Renal cortical epithelial cell (primary cell): ENCODE measurements at places on chromosomes 1 and 21.

DNA sequence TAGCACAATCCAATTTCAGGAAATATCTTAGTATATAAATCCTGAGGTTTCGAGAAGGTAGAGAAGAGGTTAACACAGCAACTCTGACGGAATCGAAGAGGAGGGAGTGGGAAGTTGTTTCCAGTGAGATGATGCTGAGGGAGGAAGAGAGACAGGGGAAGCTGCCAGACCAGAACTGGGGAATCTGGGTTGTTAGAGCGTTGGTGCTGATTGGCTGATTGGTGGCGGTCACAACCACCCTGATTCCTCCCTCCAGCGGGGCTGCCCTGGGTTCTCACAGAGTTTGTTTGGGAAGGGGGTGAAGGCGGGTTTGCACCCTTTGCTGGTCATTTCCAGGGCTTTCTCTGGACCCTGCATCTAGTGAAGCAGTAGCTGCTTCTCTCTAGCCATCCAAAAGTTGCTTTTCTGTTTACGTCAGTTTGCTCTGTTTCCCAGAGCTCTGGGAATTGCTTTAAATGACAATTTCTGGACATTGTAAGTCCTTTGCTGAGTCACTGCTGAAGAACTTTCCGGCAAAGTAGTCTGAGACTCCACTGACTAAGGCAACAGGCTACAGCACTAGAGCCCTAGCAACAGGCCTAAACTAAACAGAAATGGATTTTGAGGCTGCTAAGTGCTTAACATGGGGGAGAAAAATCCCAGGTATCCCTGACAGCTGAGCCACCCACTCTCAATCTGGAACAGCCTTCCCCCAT lies 90.1 kb downstream of the TENT5C start:
- peak; percentile 76 for DNase-seq

DNA sequence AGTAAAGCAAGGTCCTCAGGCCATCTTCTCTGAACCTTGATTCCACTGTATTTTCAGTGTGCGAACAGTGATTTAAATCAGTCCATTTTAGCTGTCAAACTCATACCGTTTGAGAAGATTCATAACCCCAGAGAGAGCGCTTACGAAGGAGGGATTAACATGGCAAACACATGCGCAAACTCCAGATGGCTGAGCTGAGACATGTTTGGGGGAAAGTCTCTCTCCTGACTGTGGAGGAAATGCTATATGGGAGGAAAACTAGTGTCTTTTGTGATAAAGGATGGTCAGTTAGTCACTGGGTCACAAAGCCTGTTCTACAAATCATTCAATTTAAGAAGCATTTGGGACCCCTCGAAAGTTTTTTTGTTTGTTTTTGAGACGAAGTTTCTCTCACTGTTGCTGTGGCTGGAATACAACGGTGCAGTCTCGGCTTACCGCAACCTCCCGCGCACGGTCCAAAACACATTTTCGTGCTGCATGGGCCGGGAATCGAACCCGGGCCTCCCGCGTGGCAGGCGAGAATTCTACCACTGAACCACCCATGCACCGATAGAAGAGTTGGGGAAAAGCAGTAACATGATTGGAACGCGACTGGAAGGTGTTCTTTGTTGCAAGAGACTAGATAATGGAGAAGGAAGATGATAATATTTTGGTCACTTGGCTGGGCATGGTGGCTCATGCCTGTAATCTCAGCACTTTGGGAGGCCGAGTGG lies 58.4 kb upstream of the CXADR start:
- peak; percentile 70 for DNase-seq

DNA sequence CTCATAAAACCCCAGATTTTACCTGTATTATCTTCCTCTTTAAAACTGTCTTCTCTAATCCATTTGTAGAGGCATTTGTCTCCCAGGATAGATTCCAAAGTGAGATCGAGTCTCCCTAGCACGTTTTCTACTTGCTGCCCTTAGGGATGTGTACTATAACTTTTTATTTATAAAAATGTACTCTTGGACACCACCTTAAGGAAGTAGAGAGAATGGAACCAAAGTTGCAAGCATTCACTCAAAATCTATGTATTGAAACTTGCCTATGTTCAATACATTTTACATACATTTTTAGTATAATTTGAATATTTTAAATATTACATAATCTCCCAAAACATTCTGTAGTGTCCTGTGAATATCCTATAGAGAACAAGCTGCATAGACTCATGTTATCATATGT lies 842 bp upstream of the SPRR2A start:
- no peak for DNase-seq

- peak; percentile 10 for DNase-seq
These were observed 8.5 kb upstream of the TTC22 start for GRCh38 chr1:54809496-54810074.

DNA sequence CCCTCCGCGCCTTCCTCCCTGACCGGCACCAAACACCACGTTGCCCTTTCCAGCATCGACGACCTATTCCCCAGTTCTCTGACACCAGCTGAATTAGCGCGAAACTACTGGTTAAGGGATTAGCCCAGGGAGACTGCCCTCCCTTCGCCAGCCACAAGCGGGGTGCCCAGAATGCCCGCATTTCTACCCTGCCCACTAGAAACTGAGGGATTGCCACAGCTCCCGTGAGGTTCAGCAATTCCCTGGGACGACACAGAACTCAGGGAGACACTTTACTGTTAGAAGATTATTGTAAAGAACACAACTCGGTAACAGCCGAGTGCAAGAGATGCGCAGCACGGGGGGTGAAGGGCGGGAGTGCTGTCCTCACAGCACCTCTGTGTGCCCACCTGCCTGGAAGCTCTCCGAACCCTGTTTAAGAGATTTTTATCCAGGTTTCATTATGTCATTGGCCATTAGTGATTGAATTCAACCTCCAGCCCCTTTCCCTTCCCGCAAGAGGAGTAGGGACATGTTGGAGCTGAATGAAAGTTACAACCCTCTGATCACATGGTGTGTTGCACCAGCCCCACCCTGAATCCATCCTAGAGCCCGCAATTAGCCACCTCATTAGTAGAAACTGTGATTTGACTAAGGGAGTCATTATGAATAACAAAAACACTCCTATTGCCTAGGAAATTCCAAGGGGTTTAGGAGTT lies 15.8 kb upstream of the RIPPLY3 start:
- no peak for DNase-seq

DNA sequence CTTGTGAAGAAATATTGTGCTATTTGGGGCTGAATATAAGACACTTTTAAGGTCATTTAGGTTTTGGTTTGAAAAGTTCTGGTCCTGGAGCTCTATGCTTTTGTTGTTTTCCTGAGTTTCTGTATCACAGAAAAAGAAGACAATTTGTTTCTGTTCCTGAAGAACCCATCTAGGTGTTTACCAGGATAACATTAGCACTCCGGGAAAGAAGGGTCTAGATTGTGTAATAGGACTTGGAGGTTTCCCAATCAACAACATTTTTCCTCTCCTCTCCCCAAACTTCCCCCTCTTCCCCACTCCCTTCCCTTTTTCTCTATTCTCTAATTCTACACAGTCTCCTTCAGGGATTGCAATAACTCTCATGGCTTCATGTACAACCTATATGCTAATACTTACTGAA lies 78.7 kb downstream of the PTPRC start:
- DNase-seq: no peak

- DNase-seq: no peak
These were observed 102.9 kb upstream of the PTGFR start for GRCh38 chr1:78387871-78388270.

DNA sequence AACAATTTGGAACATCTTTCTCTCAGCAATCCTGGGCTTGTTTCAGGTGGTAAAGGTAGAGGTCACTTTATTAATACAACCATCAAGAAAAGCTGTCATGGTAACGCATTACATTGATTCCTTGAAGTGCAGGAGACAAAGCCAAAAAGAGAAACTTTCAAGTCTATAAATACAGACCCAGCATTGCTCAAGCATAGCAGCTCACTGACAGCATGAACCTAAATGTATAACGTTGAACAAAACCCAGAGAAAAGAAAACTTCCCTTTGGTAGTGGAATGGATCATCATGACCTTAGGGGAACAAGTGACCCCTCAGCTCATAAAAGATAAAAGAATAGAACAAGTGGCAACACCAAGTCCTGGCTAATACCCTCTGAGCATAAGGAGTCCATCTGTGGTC lies 332.2 kb downstream of the NTNG1 start:
- no peak for DNase-seq

- DNase-seq: no peak
These were observed 37.7 kb upstream of the IGSF5 start for GRCh38 chr21:39707316-39707715.

DNA sequence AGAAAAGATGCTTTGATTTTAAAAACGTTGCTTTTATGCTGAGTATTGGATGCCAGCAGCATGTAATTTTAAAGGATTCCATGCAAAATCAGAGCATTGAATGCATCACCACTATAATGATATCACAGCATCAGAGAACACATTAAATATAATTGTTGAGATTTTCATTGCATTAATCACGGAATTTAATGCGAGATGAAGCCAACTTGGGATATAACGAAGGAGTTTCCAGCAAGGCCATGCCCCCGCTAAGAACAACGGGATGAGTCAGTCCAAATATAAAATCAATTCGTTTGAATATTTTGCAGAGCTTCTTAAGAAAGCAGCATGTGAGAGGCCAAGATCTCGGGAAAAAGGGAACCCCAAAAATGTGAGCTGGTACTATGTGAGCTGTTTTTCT lies 423.4 kb upstream of the CHRM3 start:
- DNase-seq: no peak

DNA sequence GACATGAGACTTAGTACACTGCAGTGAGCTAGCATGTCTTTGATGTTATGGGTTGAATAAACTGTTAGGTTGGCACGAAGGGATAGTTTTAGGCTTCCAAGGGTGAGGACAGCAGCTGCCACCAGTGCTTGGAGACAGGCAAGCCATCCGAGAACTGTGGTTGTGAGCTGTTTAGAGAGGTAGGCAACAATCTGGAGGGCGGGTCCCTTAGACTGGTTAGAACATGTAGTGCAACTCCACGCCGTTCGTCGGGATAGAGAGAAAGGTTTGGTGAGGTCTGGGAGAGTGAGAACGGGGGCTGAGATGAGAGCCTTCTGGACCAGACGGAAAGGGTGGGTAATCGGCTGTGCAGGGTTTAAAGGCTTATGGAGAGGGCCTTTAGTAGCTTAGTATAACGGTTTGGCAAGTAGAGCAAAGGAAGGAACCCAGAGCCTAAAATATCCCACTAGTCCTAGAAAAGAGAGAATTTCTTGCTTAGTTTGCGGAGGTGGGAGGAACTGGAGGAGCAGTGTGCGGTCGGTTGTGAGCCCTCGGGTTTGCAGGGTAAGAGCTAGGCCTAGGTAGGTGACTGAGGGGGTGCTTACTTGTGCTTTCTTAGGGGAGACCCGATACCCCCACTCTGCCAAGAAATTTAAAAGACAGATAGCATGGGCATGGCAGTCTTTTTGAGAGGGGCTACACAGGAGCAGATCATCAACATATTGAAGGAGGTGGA lies 72.8 kb downstream of the CNST start:
- no peak for DNase-seq

DNA sequence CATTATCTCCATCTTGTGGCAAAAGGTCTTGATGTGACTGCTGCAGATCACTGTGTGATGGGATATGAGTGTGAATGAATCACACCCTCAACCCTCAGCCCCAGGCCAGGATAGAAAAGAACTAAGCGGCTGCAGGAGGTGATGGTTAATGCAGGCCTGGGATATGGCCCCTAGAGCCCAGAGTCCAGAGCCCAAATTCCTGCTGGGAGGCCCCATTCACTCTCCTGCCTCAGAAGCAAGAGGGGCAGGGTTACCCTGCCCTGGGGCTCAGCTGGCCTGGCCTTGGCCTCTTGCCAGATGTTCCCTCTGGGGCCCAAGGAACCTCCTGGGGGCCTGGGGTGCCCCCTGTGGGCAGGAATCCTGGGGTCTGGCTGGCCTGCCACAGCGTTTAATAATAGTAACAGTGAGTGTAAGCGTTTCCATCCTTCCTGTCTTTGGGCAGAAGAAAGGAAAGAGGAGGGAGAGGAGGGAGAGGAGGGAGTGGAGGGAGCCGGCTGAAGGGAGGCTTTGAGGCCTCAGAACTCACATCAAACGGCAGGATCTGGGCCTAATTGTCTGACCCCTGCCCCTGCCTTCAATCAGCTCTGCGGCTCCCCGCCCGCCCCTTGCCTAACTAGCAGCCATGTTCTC lies 26.2 kb downstream of the DMAP1 start:
- DNase-seq: no peak

- DNase-seq: no peak
These were observed at the start of gene DDAH1 for GRCh38 chr1:85465099-85465785. Gene DDAH1 (minus strand): TSS chr1:85465159. CDS start chr1:85465045, 114 bp downstream.

DNA sequence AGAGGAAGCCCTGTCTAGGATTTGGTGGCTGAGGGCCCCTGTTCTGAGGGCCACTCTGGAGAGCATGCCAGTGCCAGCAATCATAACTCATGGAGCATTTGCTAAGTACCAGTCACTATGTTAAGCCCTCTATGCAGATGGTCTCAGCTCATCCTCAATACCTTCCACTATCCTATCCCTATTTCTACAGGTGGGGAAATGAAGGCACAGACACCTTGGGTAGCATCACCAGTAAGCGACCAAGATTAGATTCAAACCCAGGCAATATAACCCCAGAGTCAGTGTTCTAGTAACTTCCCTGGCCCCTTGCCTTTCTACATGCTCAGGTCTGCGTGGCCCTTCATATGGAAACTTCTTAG lies 7.9 kb upstream of the NBPF1 start:
- no peak for DNase-seq

GRCh38 chr1:114336360-114336759 lies 174.6 kb downstream of the TRIM33 start:
- no peak for DNase-seq

DNA sequence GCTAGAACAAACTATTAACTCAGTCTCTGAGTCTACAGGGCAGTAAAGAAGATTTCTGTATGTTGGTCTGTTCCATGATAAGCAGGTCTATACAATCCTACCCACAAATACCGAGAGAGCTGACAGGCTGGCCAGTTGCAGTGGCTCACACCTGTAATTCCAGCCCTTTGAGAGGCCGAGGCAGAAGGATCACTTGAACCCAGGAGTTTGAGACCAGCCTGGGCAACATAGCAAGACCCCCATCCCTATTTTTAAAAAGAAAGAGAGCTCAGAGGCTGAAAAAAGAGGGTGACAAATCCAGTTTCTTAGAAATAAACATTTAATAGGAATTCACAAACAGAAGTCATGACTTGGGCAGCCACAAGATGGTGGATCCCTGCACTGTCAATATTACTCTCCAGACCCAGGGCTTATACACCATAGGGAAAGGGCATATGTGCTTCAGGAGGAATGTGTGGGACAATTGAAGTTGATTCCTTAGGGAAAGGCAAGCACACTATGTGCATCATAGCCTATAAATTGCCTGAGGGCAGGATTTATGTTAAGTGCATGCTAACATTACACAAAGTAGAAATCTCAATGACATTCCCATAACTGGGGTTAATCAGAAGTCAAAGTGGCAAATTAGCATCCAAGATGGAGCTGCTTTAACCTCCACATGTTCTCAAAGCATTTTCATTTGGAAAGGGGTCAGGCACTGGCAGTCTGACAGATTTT lies 66.8 kb downstream of the SLC16A1 start:
- DNase-seq: peak; percentile 18
